NCI-H187 (cell line): ENCODE measurements at places on chromosomes 1 and 21.

GRCh38 chr1:23963617-23964234, 4.1 kb downstream of the PNRC2 start:
- no peak for DNase-seq

- DNase-seq = no peak
These were observed 38.8 kb downstream of the TMEM53 start for GRCh38 chr1:44635439-44635838.

DNA sequence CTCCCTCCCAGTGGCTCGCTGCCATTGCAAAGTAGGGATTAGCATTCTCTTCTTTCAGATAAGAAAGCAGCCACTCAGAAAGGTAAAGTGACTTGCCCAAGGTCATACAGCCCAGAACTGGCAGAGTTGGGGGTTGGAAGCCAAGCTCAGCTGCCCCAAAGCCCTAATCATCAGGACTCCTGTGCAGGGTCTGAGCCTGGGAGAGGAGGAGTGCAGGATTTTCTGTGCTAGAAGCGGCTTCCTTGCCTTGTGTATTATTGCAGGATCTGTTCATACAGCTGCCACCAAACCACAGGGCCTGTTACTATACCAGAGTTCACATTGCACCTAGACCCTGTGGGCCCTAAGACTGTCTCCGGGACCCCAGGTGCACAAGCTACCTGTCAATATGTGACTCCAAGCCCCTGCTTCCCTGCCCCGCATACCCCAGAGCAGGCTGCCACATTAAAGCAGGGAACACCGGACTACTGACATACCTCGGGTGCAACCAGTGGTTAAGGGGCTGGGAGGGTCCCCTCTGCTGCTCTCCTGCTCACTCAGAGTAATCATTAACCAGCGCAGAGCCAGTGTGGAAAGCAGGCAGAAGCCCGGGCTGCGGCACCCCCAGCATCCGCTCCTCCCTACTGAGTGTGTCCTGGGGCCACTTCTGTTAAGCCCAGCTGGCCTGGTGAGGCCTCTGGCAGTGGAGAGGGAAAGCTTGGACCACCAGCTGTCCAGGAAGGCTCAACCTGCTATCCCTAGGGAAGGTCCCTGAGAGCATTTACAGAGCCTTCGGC, 15.8 kb downstream of the HSPG2 start:
- no peak for DNase-seq

- no peak for DNase-seq
These were observed 210.6 kb upstream of the HOOK1 start for GRCh38 chr1:59604191-59604590.

DNA sequence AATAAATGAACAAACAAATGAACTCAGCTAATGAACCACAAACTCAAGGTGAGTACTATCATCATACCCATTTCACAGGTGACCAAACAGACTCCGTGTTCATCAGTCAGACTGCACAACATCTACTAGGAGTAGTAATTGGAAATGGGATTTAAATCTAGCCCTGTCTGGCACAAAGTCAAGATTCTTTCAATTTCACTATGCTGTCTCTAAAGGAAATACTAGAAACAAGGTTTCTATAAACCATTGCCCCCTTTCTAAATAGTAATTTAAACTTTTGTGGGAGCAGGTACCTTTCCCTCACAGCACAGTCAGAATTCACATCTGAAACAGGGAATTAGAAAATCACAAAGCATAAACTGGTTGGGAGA, 160.3 kb downstream of the TGFBR3 start:
- DNase-seq = no peak

DNA sequence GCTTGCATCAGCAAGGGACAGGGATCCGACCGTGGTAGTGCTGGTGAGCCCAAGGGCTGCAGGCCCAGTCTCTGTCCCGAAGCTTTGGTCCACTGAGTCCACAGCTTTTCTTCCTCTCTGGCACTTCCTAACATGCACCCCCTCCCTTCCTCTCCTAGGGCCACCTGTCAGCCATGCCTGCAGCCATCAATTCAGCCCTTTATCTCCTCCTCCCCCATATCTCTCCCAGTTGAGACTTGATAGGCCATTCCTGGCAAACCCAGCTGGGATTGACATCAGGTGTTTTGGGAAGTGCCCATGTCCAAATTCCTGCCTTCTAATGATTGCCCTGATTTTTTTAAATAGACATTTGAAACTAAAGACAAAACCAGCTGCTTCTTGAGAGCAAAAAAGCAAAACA, 25.6 kb downstream of the HLX start:
- DNase-seq = no peak

DNA sequence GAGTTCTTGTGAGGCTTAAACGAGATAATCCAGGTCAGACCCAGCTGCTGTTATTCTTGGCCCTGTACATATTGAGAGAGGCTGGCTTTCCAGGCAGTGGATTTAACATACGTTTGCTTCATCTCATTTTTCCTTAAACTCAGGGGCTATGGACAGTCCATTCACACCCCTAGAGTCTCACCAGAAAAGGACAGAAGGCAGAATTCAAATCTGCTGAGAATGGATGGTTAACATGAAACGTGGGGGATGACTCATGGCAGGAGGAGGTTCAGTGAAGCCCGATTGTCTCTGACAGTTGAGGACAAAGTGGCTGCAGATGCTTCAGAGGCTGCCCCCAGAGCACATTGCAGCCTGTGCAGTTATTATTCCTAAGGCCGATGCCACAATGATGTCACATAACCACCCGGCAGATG, 39.5 kb downstream of the TGFB2 start:
- DNase-seq = no peak

- no peak for DNase-seq
These were observed 347.4 kb downstream of the SIPA1L2 start for GRCh38 chr1:232282498-232282897.

DNA sequence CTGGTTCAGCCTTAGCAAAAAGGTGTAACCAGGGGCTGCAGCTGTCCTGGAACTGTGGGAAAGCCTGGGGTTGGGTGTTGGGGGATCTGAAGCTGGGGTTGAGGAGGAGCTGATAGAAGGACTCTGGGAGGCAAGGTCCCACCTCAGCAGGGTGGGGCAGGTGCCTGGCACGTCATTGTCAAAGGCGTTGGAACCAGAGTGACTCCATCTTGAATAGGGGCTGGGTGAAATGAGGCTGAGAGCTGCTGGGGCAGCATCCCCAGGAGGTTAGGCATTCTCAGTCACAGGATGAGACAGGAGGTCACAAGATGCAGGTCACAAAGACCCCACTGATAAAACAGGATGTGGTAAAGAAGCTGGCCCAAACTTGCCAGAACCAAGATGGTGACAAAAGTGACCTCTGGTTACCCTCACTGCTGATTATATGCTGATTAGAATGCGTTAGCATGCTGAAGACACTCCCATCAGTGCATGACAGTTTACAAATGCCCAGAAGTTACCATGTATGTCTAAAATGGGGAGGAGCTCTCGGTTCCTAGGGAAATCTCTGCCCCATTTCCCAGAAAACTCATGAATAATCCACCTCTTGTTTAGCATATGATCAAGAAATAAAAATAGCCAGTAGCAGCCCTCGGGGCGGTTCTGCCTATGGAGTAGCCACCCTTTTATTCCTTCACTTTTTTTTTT, 85.4 kb downstream of the IER5 start:
- no peak for DNase-seq

DNA sequence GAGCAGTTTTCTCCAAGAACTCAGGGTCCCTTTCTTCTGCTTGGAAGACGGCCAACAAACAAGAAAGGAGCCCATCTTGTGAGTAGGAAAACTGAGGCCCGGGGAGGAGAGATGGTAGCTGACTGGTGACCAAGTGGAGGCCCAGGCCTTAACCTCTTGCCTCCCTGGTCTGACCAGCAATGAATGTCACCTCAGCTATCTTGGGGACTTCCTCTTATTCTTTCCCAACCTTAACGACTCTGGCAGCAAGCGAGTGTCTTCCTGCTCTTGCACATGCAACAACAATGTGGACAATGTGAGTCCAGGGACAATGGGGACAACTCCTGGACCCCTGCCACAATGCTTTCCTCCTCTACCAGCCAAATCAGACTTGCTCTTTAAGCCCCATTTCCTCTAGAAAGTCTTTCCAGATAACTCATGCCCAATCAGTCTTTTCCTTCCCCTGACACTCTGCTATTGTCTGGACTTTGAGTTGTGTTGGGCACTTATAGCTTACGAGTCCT, 12.6 kb downstream of the HSPG2 start:
- no peak for DNase-seq

- no peak for DNase-seq
These were observed 10.4 kb upstream of the TSPAN2 start for GRCh38 chr1:115099693-115100050.

GRCh38 chr1:37948841-37949240, 2.0 kb upstream of the INPP5B start:
- no peak for DNase-seq

DNA sequence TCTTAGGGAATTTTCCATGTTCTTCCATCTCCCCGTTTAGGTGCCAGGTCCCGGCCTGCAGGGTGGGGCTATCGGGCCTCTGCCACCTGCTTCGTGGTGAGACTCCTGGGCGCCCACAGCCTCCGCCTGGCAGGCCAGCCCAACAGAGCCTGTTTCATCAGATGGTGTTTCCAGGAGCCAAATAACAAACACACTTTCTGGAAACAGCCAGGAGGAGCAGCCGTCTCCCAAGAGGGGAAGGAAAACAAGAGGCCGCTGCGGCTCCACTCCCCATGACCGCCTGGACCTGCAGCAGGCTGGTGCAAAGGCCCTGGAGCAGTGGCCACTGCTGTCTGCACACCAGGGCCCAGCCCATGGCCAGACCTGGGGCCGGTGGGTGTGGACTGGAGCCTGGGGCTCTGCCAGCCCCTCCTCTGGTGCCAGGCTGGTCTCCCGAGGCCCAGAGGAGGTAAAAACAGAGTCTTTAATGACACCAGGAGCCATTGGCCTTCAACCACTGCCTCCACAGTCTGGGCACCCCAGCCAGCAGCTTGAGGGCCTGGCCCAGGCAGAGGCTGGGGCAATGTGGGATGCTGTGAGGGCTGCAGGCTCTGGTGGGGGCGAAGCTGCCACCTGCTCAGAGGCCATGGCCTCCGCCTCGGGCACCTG, 55.0 kb downstream of the SLX9 start:
- no peak for DNase-seq

DNA sequence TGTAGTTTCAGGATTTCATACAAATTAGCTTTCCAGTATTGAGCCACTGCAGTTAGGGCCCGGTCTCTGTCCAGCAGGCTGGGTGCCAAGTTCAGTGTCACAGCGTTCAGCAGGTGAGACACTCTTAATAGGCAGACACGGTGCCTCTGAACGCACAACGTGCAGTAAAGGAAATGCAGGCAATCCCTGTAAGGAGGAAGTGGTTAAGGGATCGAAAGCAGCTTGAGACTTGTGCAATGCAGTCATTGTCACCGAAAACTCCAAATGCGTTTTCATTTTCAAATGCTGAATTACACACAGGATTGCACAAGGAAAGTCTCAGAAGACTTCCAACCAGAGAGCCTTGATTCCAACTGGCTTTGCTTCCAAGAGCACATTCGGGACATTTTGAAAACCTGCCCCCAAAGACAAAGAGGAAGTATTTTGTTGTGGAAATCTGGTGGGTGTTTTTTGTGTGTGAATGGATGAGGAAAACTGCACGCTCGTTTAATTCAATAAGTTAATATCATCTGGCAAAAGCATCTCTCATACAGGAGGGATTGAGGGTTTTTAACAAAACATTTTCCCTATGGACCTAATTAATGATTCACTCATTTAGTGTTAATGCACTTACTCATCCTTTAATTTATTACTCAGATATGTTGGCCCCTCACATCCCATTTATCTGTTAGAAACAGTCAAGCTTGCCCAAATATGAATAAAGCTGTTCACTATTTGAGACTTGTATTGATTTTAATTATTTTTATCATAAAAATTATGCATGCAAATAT, 61.6 kb downstream of the PTGS2 start:
- DNase-seq = no peak

DNA sequence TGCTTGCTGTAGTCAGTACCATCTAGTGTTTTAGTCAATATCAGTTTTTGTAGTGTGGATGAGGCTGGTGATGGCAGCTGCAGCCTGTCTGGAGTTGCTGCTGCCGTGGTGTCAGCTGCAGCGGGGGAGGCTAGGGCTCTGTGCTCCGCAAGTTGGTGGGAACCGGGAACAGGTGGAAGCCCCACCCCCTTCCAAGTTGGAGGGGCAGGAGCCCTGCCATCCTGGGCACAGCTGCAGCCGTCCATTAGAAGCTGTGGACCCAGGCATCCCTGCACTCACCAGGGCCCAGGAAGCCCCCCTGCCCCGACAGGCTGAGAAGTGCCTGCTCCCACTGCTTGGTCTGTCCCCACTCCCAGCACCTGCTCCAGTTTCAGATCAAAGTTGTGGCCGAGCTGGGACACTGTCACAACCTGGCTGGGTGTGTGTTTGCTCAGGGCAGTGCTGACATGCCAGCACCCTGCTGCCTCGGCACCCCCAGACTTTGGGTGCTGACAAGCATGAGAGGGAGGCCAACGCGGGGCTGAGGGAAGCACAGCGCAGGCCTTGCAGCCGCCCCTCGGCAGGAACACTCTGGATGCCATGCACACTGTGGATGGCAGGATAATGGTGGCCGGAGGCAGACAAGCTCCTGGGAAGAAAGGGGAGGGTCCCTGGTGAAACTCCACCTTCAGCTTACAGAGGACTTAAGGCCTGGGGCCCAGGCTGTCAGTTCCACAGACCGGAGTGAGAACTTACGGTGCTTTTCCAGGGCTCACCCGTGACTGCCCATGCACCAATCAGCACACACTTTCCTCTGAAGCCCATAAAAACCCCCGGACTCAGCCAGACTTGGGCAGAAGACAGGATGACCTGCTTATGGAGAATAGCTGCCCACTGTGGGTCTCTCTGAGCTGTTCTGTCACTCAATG, 86.9 kb downstream of the ADARB1 start:
- no peak for DNase-seq

GRCh38 chr1:225820522-225821120, 10.7 kb downstream of the EPHX1 start:
- DNase-seq = no peak

DNA sequence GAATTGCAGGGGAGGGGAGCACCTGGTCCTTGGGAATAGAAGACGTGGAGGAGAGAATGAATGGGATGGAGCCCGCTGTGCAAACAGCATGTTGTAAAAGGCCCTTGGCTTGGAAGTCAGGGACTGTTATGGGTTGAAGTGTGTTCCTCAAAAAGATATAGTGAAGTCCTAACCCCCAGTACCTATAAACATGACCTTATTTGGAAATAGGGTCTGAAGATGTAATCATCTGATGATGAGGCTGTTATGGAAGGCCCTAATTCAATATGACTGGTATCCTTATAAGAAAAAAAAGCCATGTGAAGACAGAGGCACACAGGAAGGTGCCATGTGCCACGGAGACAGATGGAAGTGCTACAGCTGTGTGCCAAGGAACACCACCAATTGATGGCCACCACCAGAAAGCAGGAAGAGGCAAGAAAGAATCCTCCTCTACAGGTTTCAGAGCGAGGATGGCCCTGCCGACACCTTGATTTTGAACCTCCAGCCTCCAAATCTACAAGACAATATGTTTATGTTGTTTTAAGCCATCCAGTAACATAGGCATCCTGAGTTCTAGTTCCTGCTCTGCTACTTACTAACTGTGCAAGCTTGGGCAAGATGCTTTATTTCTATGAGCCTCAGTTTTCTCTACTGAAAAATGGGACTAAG, 51.2 kb downstream of the LRRN2 start:
- DNase-seq = no peak

DNA sequence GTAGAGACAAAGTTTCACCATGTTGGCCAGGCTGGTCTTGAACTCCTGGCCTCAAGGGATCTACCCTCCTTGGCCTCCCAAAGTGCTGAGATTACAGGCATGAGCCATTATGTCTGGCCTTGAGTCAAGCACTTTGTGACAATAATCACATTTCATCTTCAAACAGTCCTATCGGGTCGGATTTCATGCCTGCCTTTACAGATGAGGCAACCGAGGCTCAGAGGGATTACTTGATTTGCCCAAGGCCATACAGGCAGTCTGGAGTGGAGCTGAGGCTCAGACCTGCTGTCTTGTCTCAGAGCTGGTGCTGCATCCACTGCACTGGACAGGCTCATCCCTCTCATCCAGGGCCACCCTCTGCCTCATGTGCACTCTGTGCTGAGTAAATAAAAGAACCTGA, 26.6 kb downstream of the FAM151A start:
- DNase-seq = no peak
